Fibroblast of skin of right quadriceps (primary cell): ENCODE measurements at places on chromosomes 1 and 21.
A peak's percentile ranks its signal among the peaks of the same experiment; 100 is the strongest.

DNA sequence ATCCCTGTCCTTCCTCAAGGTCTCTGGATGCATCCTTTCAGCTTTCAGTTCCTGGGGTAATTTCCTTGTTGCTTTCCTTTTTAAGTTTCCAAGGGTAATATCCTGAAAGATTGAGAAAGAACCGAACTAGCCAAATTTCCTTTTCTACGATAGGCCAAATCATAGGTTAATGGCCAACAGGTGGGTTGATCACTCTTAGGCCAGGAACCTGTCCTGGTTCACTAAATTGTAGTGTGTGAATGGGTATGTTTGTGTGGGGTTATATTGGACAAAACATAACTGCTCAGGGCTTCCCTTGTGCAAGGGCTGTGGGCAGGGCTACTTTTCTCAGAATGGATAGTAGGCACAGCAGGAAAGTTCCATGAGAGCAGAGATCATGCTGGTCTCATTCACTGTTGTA is 17.1 kb downstream of the UBE2T start:
- DNase-seq = no peak

DNA sequence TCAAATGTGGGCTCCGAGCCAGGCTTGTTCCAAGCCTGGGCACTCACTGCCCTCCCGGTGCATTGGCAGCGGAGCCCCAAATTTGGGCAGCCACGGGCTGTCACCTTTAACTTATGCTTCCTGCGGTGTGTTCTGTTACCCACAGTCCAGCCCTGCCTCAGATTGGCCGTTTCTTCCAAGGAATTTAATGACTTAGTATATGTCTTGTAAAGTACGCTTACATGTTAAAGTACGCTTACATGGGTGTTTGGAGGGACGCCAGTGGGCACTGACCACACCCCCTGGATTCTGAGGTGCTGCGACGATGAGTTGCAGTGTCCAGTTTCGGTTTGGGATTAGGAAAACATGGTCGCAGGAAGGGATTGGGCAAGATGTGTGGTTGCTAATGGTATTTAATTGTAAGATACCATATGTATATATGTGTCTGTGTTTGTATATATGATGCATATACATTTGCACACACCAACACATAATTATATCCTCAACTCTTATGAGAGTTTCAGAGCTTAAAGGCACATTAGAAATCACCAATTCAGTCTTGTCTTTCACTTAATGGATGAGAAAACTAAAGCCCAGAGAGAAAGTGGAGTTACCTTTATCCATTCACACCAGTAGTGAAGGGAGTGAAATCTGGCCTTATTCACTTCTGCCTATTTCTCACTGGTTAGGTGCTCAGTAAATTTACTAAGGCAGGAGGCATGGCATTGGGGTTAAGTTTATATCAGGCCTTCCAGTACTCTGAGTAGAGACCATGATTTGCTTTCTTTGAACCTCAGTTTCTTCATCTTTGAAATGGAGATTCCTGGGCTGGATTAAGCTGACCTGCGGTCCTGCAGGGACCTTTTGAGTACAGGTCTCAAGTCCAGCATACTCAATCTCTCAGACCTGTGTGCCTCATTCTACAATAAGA is 1.0 kb downstream of the SMYD2 start:
- DNase-seq = peak; percentile 66

DNA sequence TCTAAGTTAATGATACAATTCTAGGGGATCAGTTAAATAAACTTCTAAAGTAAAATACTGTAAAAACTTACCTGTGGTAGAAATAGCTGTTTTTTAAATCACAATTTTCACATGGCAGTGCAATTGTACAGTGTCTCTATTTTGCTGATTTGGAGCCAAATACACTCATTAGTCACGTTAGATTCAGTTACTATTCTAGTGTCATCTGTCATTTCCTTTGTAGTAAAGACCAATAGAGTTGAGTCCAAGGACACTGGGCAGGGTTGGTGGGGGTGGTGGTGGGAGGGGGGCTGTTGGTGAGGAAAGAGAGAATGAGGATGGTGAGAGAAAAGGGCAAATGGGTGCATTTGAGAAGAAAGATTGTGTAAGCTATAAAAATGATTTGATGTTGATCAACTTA is 33.6 kb downstream of the CD55 start:
- DNase-seq = no peak

- DNase-seq = peak; percentile 46
These were observed 160.5 kb downstream of the PEX14 start for GRCh38 chr1:10635085-10635896.

- DNase-seq = no peak
These were observed 17.2 kb upstream of the PHLDA3 start for GRCh38 chr1:201486187-201486586.

GRCh38 chr1:112852276-112852675 is 103.7 kb downstream of the SLC16A1 start:
- no peak for DNase-seq
